ENCODE measurements at places on chromosomes 2 and 18.

- DNase-seq = no peak
Measured at GRCh38 chr18:28407681-28408080, 230.8 kb upstream of the CDH2 start.

DNA sequence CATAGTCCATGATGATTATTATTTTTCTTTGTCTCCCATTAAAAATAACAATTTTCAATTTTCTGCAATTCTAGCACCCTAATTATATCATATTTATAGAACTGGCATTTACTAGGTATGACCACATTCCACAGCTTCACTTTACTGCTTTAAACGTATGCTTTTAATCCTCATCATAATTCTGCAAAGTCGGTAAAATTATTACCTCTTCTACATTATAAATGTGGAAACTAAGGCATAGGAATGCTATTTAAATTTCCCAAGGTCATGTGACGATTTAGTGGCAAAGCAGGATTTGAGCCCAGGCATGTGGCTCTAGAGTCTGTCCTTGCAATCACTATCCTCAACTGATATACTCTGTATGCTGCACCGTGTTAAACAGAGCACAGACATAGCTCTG, 866.4 kb downstream of the EPHA4 start:
- DNase-seq = no peak

- no peak for DNase-seq
Measured at GRCh38 chr18:44033144-44033701, 647.5 kb upstream of the SETBP1 start.

- peak; percentile 59 for DNase-seq
Measured at GRCh38 chr2:230824406-230824978, 40.2 kb upstream of the ITM2C start.

All from effector memory CD8-positive, alpha-beta T cell (primary cell).